HT1080 (cell line): ENCODE measurements at places on chromosomes 1 and 21.

- DNase-seq = no peak
Observed at GRCh38 chr1:18347559-18347958, 133.2 kb upstream of the KLHDC7A start.

- no peak for DNase-seq
Observed at GRCh38 chr21:32246571-32247140, 32.2 kb downstream of the MIS18A start.

DNA sequence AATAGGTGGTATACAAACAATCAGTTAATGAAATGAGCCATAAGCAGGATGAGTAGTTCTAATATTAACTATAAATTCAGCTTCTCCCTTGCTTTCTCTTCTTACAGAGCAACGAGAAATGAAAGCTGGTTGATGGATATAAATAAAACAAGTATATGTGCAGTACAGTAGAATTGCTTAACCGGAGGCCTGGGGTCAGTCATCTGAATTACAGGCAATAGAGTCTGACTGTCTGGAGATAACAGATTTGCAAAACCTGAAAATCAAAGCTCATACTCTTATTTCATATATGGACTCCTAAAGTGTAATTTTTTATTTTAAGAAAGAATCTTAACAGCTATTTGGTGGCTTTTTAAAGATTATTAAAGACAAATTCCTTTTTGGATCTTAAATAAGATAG, 43.1 kb upstream of the SGIP1 start:
- no peak for DNase-seq

GRCh38 chr21:15929536-15929935, 199.8 kb downstream of the USP25 start:
- no peak for DNase-seq

- no peak for DNase-seq
Observed at GRCh38 chr21:43829575-43830119, 35.4 kb upstream of the AGPAT3 start.

GRCh38 chr1:156055281-156056048, 883 bp downstream of the LAMTOR2 start:
- no peak for DNase-seq

DNA sequence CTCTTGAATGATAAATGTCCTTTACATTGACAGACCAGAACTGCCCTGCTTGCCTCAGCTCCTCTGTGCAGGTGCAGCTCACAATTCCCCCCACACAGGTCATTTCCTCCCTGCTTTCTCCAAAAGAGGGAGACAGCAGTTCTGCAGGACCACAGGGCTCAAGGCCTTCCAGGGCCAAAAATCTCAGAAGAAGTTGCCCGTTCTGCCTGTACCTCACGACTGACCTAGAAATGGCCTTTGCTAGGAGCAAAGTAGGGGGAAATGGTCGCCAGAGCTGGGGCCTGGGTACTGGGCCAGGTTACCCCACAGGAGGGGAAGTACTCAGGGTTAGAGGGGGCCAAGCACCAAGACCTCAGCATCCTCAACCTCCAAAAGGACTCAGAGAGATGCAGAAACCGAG, 11.1 kb downstream of the RNU1-2 start:
- DNase-seq = no peak

DNA sequence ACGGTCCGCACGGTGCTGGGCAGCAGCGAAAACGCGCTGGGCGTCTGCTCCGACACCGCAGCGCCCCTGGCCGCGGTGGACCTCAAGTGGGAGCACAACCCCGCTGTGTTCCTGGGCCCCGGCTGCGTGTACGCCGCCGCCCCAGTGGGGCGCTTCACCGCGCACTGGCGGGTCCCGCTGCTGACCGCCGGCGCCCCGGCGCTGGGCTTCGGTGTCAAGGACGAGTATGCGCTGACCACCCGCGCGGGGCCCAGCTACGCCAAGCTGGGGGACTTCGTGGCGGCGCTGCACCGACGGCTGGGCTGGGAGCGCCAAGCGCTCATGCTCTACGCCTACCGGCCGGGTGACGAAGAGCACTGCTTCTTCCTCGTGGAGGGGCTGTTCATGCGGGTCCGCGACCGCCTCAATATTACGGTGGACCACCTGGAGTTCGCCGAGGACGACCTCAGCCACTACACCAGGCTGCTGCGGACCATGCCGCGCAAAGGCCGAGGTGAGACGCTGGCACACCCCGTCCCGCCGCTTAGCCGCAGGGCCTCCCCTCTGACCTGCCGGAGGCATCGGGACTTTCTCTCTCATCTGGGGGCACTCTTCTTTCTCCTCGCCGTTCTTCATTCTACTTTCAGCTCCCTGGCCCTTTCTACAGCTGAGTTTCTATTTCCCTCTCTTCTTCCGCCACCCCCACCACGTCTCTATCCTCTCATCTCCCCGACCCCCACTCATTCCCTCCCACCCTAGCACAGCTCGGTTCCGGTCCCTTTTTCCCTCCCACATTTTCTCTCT, 1.0 kb downstream of the NPR1 start:
- DNase-seq = no peak

DNA sequence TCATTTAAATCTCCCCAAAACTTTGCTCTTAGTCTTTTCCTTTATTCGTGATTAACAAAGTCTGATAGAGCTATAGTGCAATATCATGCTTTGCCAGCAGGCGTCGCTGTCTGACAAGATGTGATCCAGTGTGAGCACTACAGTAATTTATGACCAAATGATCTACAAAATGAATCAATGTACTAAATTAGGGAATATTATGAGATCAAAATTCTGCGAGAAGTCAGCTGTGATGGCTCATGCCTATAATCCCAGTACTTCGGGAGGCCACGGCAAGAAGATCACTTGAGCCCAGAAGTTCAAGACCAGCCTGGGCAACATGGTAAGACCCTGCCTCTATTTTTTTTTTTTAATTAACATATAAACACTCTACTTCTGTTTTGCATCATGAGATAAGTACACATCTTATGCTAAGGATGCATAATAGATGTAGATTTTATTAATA, 3.6 kb upstream of the SPSB1 start:
- peak; percentile 63 for DNase-seq

- DNase-seq = peak; percentile 66
Observed at GRCh38 chr1:48572646-48573258, 100.7 kb upstream of the SPATA6 start.

DNA sequence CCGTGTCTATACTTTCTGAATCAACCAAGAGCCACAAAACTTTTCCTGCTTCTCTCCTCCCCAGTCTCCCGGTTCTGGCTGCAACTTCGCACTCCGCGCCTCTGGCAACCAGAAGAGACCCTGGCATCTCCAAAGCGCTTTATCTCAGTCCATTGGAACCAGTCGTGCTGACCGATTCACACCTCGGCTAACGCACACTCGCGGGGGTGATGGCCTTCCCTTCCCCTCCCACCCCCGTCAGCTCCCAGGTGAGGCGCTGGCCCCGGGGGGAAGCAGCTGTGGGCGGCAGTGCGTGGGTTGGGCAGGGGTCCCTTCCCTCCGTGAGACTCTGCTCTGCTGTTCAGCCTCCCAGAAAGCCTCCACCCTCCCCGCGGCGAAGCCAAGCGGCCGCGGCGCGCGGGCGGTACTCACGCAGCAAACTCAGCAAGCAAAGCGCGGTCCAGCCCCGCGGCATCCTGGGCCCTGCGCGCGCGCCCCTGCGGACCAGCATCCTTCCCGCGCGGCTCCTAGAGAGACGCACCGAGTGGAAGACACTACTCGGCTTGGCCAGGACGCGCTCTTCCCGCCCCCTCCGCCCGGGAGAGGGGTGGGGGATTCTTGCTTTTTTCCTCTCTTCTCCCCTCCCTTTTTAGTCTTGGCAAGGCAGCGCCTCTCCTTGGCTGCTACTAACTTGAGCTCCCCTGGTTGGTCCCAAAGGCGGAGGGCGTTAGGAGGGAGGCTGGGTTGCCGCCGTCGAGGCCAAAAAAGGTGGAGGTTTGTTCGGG, at the start of gene CD34:
Gene CD34, minus strand, starts transcription at position 535 of the 764 bp plus-strand sequence. Its CDS starts 45 bp downstream, at position 490.
- DNase-seq = no peak

- no peak for DNase-seq
Observed at GRCh38 chr1:225430301-225430700, 2.5 kb upstream of the LBR start.

- DNase-seq = no peak
Observed at GRCh38 chr1:23601135-23601967, 42.0 kb upstream of the ID3 start.

- DNase-seq = no peak
Observed at GRCh38 chr1:240098534-240098933, 6.9 kb downstream of the FMN2 start.

GRCh38 chr1:20950679-20951078, 163.6 kb upstream of the HP1BP3 start:
- no peak for DNase-seq

GRCh38 chr1:230913496-230913895, 45.2 kb upstream of the C1orf198 start:
- peak; percentile 24 for DNase-seq

GRCh38 chr1:7885513-7886404, 32.9 kb upstream of the UTS2 start:
- DNase-seq = no peak

GRCh38 chr1:93717640-93718039, 36.0 kb upstream of the BCAR3 start:
- DNase-seq = no peak

- DNase-seq = no peak
Observed at GRCh38 chr1:153933955-153934354, 11.2 kb upstream of the GATAD2B start.

DNA sequence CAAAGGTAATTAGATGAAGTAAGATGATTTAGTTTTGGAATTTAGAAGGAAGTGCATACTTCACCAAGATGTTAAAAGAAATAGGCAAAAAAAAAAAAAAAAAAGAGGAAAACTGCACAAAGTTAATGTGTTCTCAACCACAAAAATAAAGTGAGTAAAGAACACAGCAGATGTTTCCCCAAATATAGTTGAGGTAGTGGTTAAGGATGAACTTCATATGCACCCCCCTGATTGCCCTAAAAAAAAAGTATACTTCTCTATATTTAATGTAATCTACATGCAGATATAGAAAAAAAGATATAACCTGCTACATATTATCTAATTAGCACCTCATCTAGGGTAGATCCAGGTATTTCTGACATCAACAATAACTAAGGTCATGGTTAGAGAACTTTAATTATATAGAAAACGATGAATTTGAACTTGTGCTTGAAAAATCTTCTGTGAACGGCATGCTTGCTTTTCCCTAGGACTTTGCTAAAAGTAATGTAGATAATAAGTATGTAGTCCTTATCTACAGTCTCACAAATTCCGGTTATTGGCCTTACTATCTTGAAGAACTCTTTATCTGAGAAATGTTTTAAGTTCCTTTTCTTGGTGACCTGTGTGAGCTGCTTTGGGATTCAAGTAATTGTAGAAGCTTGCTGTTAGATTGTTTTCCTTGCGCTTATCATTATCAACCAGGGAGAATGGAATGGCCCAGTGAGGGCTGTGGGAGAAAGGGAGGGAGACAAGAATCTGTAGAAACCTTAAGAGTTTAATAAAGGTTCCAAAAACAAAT, 70.1 kb upstream of the LRRC7 start:
- DNase-seq = no peak

DNA sequence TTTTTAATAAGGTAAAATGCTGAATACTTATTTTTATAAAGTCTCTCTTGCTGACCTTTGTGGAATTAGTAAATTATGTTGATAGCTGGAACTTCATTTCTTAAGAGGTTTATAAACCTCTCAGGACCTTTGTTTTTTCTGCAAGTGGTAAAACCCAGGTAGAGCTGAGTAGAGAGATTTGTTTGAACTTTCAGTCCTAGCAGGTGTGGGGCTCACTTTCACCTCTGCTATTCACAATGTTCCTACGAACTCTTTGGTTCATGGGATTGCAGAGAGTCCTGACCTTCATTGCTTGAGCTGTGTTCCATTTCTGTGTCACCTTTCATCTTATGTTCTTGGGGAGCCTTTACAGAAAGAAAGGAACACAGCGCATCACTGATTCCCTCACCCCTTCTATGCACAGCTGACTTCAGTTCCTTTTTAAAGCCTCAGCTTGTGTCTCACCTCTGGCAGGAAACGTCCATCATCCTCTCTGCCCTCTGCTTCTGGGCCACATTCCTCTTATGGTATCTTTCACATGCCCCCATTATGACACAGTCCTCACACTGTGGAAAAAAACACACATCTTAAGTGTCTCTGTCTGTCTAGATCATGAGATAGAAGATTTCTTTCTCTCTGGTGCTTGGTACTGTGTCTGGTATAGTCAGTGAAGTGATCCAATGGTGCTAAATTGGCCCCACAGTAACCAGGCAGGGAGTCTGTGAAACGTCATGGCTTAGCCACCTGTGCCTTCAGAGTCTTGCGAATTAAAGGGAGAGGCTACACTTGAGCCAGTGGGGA, 262.5 kb upstream of the B3GALT2 start:
- DNase-seq = no peak

DNA sequence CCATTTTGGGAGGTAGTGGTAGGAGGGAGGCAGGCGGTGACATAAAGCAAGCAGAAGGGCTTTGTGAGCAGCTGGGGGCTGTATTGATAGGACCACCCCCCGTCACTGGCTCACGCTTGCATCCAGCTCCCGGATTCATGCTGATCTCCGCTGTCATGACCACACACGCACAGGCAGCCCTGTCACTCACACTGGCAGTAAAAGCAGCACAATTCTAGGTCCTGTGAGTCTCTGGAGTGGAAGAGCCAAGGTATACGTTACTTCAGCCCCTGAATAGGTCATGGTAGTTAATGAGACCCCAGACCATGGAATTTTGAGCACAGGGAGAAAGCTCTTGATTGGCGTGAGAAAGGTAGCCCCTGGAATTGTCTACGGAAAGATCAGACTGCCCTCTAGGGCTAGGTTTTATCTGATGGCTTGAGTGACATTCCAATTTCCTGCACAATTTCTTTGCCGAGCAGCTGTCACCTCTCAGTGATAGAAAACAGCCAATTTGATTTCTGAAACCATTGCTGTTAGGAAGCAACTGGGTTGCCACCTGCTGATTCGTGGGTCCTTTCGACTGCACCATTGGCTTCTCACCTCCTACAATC, 5.4 kb downstream of the OR2B11 start:
- DNase-seq = no peak

DNA sequence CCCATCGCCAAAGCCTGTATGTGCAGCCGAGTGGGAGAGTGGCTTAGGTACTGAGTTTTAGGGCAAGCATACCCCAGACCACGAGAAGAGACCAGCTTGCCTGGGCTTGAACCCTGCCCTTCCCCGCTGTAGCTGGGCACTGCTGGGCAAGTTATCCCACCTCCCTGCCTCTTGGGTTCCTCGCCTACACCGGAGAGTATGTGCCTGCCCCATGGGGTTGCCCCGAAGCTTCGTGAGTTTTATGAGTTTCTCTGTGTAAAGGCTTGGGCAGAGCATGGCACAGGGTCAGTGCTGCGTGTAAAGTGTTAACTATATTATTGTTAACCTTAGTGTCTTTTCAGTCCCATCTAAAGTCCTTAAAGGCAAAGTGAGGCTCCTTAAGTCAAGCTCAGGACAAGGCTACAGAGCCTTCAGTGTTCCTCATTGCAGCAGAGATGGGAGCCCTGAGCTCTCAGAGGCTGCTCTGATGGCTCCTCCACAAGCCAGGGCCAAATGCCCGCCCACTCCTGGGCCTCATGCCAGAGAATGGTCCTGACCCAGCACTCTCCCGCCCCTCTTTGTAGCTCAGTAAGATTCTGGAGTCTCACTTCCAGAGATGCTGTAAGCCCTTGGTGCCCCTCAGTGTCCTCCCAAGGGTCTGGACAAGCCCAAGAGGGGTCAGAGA, 37.0 kb upstream of the KCNA10 start:
- DNase-seq = peak; percentile 20

GRCh38 chr1:226329237-226329636, 20.3 kb upstream of the LIN9 start:
- no peak for DNase-seq

- no peak for DNase-seq
Observed at GRCh38 chr1:119394085-119394484, 20.9 kb upstream of the HSD3B2 start.
